Activated CD4-positive, alpha-beta memory T cell treated with anti-CD3 and anti-CD28 coated beads for 36 hours (primary cell): ENCODE measurements at places on chromosomes 16 and 17. TPM values are rescaled to one million over a fixed set of nuclear protein-coding genes. Genes with fewer than 3 reads are reported as not detected.

STX8 gene
- total RNA-seq, result 75.2 TPM

PIK3R6 gene
- total RNA-seq, result 0.71 TPM

HOXB8 gene
- not detected for total RNA-seq

GRCh38 chr16:4293822-4294457 is 21.1 kb upstream of the TFAP4 start:
- no peak for DNase-seq

BCO1 gene
- not detected for total RNA-seq

ERI2 gene
- 25.0 TPM for total RNA-seq

PIGQ gene
- 26.2 TPM for total RNA-seq

SMIM22 gene
- not detected for total RNA-seq
